Activated naive CD4-positive, alpha-beta T cell (primary cell): ENCODE measurements at places on chromosomes 16 and 17.
A peak's percentile ranks its signal among the peaks of the same experiment; 100 is the strongest.

GRCh38 chr16:64391063-64391600, 730.7 kb downstream of the CDH11 start:
- no peak for DNase-seq

- no peak for DNase-seq
These were observed 7.5 kb upstream of the CDH5 start for GRCh38 chr16:66359012-66359411.

DNA sequence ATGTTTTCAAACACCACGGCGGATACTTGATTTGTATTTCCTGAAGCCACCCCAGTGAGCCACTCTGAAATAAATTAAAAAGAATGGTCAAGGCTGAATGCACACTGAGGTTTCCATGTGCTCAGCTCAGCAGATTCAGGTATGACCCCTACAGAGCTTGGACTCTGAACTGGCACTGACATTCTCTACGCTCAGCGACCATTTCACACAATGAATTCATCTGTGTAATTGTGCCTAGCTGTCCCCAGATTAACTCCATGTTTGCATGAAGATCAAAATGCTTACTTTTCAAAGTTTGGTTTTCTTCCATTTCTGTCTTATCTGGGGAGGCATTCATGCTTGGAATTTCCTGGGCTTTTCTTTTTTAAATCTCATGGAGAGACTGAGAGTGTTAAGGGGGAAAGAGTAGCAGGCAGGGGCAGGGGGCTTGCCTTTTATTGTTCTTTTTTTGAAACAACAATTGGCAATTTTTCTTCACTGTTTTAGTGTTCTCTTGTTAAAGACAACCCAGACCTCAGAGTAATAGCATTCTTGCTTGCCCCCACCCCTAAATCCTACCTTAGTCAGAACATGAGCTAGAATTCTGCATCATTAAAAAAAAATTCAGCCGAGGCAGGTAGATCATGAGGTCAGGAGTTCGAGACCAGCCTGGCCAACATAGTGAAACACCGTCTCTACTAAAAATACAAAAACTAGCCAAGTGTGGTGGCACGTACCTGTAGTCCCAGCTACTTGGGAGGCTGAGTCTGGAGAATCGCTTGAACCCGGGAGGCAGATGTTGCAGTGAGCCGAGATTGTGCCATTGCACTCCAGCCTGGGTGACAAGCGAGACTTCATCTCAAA, 85.5 kb upstream of the HNF1B start:
- DNase-seq, result no peak

- no peak for DNase-seq
These were observed 525 bp downstream of the JPT1 start for GRCh38 chr17:75153780-75154194.

DNA sequence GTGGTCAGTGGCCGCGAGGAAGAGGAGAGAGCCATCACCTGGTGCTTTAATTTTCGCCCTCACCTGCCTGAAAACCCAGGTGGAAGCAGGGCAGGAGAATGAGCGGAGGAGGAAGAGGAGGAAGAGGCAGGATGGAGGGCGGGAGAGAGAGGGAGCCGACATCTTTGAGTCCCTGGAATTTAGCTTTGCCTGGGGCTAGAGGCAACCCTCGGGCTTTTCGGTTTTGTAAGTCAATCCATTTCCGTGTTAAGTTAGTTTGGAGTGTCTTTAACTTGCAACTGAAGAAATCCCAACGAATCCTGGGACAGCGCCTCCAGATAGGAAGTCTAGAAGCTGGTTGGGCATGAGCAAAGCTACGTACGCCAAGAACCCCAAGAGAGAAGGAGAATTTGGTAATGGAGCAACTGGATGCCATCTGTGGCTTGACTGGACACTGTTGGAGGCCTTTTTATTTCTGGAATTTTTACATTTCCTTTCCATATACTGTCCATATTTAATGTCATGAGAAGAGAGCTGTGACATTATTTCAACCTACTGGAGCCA, 36.9 kb upstream of the ATP2A3 start:
- no peak for DNase-seq

DNA sequence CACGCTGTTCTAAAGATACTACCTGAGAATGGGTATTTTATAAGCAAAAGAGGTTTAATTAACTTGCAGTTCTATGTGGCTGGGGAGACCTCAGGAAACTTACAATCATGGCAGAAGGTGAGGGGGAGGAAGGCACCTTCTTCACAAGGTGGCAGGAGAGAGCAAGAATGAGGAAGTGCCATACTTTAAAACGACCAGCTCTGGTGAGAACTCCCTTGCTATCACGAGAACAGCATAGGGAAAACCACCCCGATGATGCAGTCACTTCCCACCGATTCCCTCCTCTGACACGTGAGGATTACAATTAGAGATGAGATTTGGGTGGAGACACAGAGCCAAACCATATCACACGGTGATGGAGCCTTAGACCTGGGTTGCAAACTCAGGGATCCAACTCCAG, 317.5 kb upstream of the EEF2KMT start:
- DNase-seq, result no peak

DNA sequence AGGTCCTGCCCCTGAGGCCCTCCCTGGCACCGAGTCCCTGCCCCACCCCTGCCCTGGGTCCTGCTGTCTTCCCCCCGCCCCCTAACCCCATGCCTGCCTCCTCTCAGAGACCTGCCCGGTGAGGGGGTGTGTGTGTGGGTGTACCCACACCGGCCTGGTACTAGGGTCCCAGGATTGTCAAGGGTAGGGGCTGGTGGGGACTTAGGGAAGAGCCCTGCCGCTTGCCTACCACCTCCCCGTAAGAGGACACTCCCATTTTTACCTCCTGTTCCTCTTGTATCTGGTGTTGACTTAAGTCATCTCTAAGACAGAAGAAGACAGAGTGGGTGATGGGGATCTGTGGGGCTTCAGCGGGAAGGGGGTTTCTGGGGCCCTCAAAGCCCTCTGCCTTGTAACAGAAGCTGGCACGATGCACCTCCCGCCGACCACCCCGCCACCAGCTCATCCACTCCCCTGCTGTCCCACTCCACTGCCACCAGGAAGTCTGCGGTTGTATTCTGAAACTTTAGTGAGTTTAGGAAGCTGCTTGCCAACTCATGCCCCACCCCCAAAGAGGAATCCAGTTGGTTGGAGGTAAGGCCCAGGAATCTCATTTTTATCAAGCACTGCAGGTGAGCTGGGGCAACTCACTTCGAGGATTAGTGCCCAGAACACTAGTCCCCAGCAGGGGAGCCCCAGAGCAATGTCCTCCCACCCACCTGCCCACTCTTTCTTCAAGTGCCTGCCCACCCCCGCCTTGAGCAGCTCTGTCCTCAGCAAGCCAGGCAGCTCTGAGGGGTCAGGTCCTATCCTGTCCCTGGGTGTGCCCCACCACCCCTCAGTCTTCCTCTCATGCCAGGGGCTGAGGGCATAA, 5.6 kb downstream of the SPATA32 start:
- no peak for DNase-seq

DNA sequence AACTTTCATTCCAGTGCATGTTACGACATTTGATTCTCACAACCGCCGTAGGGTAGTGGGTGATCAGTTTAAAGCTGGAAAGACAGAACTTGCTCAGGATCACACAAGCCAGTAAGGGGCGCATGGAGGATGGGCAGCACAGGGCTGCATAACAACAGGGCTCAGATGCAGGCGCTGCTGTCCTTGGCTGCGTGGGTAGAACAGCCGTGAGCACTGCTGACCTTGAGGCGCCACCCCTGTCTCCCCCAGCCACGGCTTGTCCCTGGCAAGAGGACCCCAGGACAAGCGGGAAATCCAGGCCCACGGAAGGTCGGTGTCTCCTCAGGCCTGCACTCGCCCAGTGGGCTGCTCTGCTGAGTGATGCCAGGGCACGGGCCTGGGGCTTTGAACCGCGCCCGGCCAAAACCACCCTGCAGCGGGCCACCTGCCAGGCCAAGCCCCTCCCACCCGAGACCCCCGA, 84.7 kb downstream of the LMF1 start:
- DNase-seq, result no peak

- no peak for DNase-seq
These were observed 22.5 kb upstream of the LYRM9 start for GRCh38 chr17:27915709-27916108.

DNA sequence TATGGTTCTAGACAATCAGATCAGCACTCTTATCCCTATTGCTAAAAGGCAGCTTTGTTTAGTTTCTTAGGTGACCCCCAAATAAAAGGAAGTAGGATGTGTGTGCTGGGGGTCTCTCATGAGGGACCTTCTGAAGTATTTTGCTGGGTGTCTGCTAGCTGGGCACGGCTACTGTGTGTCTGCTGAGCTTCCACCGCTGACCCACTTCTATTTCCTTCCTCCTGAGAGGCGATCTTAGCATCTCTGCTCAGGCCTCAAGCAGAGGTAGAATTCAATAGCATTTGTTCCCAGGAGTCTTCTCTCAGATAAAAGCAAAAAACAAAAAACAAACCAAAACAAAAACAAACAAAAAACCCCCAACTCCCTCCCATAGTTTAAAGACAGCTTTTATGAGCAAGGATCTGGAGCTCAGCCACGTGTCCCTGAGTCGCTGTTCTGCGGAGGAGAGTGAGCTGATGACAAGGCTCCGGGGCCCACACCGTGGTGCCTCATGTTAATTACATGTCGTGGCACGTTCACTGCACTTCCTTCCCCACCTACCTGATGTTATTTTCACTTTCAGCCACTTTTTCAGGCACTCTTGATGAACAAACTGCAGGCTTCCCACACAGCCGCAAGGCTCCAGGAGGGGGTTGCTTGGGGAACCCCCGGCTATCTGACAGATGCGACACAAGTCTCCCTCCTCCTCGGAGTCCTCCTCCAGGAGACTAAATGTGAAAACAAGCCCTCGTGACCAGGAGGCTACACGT, 83.5 kb downstream of the MARCHF10 start:
- DNase-seq, result peak; percentile 48

DNA sequence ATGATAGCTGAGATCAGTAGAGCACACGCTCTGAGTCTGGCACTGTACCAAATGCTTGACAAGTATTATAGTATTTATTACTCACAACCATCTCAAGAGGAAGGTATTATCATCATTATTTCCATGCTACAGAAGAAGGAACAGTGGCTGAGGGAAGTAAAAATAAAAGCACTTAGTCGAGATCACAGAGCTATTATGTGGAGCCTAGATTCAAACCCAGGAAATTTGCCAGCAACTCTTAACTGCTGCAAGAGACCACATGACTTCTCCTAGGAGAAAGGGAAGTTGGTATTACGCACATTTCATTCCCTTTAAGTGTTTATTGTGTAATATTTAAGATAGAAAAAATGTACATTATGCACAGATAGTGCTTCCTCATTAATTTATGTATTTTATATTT, 1.0 kb upstream of the RHOT1 start:
- DNase-seq, result no peak

- no peak for DNase-seq
These were observed 5.1 kb upstream of the HLF start for GRCh38 chr17:55259684-55260111.

DNA sequence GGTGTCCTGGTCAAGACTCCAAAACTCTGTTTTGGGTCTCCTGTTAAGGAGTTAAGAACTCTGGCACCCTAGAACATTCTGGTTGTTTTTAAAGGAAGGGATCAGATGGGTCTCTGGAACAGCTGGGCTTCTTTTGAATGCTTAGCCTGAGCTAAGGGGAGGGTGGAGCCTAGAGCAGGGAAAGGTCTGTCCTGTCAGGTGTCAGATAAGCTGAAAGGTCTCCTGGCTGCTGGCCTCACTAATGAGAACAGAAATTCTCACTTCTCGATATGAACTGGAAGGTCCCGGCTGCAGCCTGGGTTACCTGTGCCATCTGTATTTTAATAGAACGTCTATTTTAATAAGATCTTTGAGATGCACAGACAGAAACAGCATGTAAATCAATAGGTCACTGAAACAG, 69.0 kb downstream of the RAP1GAP2 start:
- no peak for DNase-seq

- no peak for DNase-seq
These were observed 254.4 kb downstream of the SLC39A11 start for GRCh38 chr17:72838068-72838467.

DNA sequence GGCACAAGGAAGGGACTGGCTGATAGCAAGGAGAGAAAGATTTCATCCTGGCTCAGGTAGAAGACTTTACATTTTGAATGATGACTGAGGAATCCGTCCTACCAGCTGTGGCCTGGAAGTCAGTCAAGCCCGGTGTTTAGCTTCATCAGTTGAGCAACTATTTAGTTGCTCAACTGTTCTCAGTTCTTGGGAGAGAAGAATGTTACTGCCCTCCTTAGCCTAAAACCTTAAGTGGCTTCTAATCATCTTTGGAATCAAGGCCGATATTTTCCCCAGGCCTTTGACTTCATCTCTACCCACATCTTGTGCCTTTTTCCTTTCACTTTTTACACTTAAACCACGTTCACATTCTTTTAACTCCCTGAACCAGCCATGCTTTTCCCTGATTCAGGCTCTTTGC, 17.3 kb upstream of the RBL2 start:
- no peak for DNase-seq

GRCh38 chr16:82864332-82865040, 237.7 kb downstream of the CDH13 start:
- no peak for DNase-seq

DNA sequence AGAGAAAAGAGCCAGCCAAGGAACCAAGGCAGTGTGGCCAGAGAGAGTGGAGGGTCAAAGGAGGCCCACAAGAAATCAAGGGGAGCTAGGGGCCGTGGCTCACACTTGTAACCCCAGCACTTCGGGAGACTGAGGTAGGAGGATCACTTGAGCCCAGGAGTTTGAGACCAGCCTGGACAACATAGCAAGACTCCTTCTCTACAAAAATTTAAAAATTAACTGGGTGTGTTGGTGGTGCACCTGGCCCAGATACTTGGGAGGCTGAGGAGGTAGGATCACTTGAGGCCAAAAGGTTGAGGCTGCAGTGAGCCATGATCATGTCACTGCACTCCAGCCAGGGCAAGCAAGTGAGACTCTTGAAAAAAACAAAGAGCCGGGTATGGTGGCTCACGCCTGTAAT, 18.9 kb upstream of the TFAP4 start:
- DNase-seq, result no peak

- no peak for DNase-seq
These were observed 20.6 kb downstream of the CSNK2A2 start for GRCh38 chr16:58177353-58177710.

GRCh38 chr17:28865946-28866752, 11.3 kb downstream of the ERAL1 start:
- DNase-seq, result no peak

DNA sequence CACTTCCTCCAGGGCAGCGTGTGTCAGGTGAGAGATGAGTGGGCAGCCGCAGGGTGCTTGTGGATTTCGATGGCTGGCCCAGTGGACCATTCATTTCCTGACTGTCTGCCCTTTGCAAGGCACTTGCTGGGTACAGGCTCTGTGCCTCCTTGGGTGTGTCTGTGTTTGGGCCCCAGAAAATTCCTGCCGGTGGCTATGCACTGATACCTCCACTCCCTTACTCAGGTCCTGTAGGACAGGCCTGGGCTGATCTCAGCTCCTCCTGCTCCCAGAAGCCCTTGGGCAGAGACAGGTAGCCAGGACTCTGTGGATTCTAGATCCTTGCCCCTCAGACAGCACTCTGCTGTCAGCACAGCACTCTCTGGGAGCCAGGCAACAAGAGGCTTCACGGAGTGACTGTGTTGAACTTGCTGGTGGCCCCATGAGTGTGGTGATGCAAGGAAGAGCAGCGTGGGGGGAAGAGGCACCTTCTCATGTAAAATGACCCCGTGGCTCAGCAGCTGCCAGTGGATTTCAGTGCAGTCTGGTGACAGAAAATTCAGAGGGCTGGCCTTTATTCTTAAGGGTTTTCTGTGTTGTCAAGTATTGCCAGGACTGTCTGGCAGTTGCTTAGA, 29.0 kb downstream of the PGS1 start:
- DNase-seq, result no peak

GRCh38 chr17:1693339-1693738, 8.7 kb upstream of the PRPF8 start:
- no peak for DNase-seq
